Omental fat pad (tissue), 4 donors: ENCODE measurements at places on chromosomes 7 and 10. TPM values are rescaled to one million over a fixed set of nuclear protein-coding genes. Genes with fewer than 3 reads are reported as not detected.

PNLIPRP3 gene
- total RNA-seq = 0.31 TPM

OR2A5 gene
- not detected for total RNA-seq

KLF14 gene
- 0.72 TPM for total RNA-seq

OR9A2 gene
- not detected for total RNA-seq

PDZD7 gene
- total RNA-seq = 0.32 TPM

ARHGAP12 gene
- 29.0 TPM for total RNA-seq

CABCOCO1 gene
- total RNA-seq = not detected

COL28A1 gene
- total RNA-seq = 3.0 TPM

DPY19L1 gene
- total RNA-seq = 20.0 TPM

GBX1 gene
- total RNA-seq = not detected
